ENCODE measurements at places on chromosomes 2 and 18.

DNA sequence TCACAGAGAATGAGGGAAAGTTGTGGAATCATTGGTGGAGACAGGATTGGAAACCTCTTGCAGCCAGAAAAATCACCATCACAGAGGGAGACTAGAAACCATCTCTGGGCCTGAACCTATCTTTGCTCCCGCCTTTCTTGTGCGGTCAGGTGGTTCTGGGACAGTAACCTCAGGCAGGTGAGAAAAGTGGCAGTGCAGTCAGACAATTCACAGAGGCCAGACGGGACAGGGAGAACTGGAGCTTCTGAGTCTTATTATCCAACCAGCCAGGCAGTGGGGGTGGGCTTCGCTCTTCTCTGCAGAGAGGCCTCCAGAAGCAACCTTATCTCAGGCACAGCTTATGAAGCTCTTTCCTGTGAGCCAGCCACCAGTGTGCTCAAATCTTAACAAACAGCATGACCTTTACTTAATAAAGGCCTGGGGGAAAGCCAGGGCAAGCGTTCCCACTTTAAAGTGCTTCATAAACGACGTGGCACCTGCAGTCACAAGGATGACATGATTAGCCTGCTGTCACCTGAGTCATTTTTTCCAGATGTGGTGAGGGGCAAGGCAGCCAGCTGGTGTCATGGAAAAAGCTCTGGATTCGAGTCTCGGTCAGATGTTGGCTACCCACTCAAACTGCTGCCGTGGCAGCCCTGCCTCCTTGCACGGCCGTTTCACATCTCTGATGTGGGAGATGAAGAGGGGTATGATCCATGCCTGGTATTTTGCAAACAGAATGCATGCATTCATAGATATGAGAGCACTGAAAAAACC lies 109.7 kb downstream of the B3GNT2 start:
- DNase-seq, result no peak

GRCh38 chr2:26399771-26400376 lies 1.8 kb upstream of the DRC1 start:
- DNase-seq, result no peak

DNA sequence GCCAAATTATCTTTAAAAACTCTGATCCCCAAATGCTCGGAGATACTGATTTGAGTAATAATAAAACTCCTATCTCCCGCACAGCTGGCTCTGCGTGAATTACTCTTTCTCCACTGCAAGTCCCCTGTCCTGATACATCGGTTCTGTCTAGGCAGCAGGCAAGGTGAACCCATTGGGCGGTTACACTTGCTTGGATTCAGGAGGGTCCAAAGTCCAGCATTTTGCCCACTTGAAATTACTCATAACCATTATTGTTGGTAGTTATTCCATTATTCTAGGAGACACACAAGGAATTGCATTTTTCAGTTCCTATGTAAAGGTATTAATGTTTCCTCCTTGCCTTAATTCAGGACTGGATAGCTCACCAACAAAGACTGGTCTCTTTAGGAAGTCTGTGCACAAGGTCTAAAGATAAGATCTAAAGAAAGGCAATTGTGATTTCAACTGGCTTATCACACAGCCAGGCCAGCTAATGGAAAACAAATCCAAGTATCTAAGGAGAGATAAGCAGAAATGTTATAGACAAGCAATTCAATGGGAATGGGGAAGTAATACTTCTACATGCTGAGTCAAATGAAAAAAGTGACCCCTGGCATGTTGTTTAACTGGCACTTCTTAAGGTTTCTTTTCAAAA lies 23.2 kb upstream of the NPC1 start:
- no peak for DNase-seq

DNA sequence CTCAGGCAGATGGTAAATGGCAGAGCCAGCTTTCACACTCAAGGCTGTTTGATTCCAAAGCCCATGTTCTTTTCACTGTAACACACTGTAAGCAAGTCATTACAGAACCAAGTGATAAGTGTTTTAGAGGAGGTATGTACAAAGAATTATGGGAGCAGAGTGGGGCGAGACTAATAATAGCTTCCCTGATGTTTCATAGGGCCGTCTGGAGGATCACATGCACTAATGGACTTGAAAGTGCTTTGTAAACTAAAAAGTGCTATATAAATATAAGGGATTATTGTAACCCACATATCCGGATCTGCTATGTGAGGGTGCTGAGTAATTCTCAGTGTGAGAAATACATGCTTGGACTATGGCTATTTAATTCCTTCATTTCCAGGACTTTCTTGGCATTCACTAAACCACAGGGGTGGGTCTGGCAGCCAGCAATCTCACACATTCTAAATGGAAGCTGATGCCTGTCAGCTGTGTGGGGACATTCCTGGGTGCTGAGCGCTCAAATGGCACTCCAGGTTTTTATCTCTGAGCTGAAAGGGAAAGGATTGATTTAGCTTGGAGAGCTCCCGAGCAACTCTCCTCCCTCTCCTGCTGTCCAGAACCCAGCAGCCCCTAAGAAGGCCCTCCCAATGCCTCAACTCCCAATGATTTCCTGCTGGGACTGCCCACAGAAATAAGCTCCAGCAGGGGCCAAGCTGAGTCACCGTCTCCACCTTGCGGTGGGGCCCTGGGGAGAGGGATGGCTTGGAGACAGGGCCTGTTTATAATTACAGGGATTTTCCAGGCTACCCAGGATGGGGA lies 222.8 kb downstream of the SOX11 start:
- peak; percentile 75 for DNase-seq

DNA sequence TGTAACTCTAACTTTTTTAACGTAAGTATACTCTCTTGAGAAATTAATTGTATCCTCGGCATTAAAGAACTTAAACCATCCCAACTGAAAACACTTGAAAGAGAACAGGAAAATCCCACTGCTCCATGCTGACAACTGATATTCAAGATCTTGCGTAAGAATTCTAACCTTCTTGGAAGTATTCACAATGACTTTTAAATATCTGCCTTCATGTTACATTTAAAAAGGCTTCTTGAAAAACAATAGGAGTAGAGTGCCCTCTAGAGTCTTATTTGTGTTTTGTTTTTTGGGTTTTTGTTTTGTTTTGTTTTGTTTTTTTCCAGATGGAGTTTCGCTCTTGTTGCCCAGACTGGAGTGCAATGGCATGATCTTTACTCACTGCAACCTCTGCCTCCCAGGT lies 65.4 kb upstream of the DNAJC10 start:
- no peak for DNase-seq

- no peak for DNase-seq
These were observed 39.5 kb upstream of the CERS6 start for GRCh38 chr2:168416555-168416954.

DNA sequence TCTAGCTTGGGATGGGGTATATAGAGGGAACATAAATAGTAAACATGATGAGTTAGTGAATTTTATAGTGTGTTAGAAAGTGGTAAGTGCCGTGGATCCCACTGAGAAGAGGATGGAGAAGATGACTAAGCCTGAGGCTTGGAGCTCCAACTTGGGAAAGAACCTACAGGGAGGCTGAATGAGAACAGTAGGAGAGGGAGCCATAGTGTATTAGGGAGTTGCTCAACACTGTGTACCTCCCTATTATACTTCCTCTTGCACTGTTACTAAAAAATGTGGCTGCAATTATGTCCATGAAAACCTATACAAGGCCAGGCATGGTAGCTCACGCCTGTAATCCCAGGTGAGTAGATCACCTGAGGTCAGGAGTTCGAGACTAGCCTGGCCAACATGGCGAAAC lies 2.9 kb upstream of the SLC19A3 start:
- no peak for DNase-seq

GRCh38 chr2:218039171-218039570 lies 29.9 kb upstream of the RUFY4 start:
- no peak for DNase-seq

- DNase-seq, result no peak
These were observed 600.6 kb downstream of the RNF144A start for GRCh38 chr2:7517851-7518250.

Data from left hindlimb (tissue), 1 donor.